ENCODE measurements at places on chromosomes 12 and 14.

DNA sequence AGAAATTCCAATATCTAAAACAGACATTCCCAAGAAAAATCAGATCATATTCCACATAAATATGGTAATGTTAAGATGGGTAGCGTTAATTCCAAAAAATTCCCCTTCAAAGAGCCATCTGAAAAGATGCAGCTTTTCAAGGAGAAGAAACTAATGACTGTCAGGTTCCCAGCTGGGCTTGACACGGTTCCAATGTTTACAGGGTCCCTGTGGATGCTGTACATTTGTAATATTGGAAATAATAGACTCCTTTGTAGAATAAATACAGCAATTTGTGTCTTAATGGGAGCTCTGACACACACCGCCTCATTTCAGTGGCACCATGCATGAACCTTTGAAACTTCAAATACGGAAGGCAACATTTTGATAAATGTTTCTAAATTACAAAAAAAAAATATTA, 140.6 kb downstream of the ITPR2 start:
- DNase-seq: no peak

DNA sequence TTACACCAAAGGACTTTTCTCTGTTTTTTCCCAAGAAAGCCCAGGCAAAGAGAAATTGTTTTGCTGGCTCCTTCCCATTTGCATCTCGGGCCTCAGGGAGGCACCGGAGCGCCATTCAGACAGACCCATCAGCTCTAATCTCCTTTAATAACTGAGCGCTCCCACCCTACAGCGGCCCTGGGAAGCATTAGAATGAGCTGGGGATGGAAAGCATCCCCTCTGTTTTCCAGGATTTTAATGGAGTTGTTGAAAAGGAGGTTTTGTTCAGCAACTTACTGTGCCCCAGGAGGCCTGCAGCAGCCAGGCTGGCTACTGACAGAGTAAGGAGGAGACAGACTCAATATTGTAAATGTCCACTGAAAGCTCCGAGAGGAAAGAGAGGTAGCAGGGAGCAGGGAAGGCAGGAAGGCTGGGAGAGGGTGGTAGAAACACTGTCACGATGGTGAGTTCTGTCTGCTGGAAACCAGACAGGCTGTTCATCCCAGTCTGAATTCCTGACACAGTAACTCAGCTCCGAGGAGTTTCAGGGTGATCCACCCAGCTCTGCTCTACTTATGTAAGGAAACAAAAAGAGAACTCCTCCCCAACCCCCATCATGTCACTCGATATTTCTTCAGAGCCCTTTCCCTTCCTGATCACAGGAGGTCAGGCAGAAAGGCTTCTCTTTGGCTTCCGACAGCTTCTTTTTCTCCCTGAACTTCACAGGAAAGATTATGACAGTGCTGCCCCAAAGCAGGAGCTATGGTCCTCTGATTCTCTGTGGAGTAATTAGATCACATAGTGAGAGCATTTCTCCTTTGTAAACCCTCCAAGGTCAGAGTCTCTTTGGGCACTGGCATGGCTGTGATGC, 62.5 kb upstream of the TMEM132D start:
- no peak for DNase-seq

DNA sequence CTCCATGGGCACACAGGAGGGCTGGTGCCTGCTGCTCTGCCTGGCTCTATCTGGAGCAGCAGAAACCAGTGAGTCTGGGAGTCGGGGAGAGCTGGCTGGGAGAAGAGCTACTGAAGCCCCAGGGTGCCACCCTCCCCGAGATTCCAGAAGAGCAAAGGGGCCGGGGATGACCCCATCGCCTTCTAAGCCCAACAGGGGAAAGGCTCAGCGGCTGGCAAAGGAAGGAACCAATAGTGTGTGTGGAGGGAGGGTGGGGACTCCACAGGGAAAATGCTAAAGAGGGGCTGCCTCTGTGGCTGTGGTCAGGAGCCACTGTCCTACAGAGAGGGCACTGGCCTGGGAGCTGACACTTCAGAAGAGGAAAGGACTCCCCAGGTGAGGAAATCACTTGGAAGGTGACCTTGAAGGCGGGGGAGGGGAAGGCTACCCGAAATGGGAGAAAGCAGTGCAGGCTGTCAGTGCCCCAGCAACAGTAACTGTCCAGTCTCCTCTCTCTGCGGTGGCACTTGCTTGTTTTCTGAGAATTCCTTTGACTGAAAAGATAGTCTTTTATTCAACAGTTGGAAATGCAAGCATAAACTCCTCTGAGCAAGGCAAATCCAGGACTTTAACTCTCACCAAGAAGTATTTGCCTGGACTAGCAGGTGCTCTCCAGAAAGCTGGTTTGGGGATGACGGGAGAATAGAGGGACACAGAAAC, 552 bp downstream of the TAPBPL start:
- no peak for DNase-seq

DNA sequence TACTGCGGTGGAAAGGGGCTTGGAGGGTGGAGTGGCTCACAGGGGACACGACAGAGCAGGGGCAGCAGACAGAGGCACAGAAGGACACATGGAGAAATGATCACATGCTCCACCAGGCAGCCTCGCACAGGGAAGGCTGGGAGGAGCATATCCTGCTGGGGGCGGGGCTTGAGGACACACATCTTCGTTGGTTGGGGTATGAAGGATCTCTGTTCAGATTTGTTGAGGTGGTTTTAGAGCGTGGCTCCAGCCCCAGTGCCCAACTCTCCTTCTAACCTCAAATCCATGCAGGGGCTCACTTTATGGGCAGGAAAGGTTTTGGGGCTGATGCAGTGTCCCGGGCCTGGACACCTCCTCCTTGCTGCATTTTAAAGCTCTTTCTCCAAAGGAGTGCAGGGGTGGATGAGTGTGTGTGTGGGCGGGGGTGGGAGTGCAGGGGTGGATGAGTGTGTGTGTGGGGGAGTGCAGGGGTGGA, 733 bp upstream of the P3H3 start:
- DNase-seq: no peak

GRCh38 chr14:102573591-102574046, 18.8 kb upstream of the RCOR1 start:
- no peak for DNase-seq

DNA sequence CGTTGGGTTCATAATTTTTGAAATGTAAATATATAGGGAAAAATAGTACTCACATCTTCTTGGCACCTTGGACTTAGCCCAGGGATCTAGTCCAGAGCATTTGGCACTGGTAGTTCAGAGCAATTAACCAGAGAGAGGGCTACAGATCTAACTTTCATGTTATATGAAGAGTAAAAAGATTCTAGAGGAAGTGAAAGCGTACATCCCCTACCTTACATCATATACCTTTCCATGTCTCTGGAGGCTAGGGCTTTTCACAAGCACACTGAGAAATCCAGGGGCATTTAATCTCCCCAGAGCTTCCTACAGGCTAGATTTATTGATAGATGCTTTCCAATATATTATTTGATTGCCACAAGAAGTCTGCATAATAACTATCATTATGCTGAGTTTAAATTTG, 687.5 kb upstream of the FBXO33 start:
- no peak for DNase-seq

- DNase-seq: no peak
Measured at GRCh38 chr12:46260913-46261476, 7.8 kb downstream of the SLC38A1 start.

DNA sequence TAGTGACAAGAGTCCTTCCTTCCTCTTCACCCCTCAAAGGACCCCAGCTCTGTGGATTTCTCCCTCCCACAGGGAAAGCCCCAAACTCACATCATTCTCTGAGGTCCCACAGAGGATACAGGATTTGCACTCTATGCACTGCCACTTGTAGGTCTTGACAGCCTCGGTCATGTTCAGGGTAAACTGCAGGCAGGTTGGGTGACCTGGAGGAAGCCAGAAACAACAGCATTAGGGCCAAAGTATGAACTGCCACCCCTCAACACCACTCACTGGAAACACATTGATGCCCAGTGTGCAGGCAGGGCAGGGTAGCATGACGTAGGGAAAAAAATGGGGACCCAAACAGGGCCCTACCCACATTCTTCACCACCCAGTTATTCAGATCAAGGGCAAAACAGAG, 264.4 kb downstream of the DPF3 start:
- DNase-seq: no peak

DNA sequence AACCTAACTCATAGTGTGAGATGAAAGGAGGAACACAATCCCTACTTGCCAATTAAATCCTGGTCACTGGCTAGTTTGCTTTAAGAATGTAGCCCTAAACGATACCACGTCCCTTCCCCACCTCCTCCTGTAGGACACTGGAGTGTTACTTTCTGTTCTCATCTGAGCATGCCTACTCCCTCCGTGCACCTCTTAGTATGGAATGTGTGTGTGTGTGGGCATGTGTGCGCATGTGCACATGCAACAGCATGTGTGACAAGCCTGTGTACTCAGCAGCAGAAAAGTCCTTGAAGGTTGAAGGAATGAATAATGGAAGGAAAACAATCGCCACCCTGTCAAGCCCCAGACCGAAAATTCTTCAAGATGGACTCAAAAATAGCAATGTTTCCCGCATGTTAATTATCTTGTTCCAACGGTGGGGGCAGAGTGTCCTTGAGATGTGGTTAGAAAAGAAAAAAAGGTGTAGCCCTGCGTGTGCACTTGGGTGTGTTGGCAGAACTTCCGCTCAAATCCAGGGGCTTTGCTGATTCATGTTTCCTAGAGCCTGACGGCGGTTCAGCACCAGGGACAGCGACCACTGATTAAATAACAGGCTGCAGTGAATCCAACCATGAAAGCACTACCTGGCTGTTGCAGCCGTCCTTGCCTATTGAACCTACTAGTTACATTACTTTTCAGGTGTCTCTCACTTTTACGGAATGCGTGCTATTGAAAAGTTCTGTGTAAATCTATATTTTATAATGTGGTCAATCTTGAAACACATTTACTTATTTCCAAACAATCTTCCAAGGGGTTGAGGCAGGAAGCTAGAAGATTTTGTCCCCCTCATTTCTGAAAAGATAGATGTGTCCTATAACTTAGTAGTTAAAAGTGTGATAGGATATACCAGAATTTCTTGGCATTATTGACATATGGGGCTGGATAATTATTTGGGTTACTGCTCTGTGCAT, 79.8 kb downstream of the SRRM4 start:
- DNase-seq: no peak

DNA sequence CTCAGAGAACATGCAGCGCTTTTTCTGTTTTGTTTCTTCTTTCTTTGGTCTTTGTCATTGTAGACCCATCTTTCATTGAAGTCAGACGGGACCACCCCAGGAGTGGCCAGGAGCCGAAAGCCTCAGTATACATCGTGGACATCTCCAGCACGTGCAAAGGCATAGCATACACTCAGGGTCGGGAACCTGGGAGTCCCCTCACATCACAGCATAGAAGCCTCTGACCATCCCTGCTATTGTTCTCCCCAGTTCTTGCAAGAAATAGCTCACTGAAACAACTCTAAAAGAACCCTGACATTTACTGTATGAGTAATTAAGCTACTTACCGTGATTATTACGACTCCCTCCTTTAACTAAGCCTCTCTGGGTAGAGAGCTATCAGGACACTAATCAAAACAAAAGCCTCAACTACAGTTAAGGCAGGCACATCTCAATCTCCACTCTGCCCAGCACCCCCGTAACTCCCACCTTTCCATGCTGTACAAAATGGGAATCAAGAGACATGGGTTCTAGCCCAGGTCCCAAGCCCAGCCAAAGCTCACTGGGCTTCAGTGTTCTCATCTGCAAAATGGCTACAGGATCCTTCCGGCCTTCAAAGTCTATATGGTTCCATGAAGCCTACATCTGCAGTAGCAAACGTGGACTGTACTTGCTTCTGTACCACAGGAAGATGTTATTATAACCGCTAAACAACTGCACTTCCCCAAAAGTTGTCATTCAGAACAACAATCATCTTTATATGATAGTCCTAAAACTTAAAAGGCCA, 6.7 kb downstream of the CCDC88C start:
- no peak for DNase-seq

DNA sequence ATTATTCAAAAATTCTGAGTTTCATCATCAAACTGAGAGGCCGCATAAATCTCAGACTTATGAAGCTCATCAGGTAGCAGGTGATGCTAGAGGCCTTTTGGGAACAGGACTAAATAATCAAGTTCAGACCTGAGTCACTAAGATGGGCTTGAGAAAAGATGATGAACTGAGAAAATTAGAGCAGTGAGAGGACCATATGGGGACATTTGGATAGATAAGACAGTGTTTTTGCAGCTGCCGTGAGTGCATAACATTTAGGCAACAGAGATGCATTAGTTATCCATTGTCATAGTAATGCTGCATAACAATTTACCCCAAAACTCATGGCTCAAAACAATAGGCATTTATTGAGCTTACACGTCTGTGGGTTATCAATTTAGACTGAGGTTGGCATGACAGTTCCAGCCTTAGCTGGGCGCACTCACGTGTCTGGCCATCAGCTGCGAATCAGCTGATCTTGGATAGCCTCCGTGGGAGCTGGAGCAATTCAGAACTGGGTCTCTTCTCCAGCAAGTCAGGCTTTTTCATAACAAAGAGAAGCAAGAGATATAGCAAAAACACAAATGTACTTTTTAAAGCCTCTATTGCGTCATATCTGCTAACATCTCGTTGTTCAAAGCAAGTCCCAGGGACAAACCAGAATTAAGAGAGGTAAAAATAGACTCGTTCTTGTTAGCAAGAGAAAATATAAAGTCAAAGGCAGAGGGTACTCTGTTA, 72.8 kb downstream of the CAPZA3 start:
- DNase-seq: no peak

DNA sequence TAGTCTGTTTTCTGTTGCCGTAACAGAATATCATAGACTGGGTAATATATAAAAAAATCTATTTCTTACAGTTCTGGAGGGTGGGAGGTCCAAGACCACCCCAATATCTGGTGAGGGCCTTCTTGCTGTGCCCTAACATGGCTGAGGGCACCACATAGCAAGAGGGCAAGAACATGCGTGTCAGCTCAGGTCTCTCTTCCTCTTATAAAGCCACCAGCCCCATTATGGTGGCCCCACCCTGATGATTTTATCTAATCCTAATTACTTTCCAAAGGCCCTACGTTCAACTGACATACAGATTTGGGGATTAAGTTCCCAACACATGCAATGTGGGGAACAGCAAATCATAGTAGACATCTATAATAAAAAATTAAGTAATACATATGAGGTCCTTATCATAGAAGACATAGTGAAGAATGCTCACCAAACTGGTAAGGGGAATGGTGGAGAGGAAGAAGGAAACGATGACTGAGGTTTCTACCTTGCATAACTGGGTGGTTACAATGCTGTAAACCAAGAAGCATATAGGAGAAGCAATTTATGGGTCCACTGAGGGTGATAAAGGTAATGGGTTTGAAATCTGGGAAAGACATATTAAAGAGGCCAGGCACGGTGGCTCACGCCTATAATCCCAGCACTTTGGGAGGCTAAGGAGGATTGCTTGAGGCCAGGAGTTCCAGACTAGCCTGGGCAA, 27.0 kb downstream of the BTBD7 start:
- no peak for DNase-seq

- no peak for DNase-seq
Measured at GRCh38 chr14:56953884-56954283, 143.6 kb upstream of the OTX2 start.

- DNase-seq: no peak
Measured at GRCh38 chr14:68510201-68511128, 282.4 kb downstream of the ZFP36L1 start.

Data from stimulated activated CD4-positive, alpha-beta T cell treated with anti-CD3 and anti-CD28 coated beads, Interleukin-1b, Interleukin-23, amount 100 ng/mL, for 1 hour (primary cell).